ENCODE measurements at places on chromosomes 6 and 20.

DNA sequence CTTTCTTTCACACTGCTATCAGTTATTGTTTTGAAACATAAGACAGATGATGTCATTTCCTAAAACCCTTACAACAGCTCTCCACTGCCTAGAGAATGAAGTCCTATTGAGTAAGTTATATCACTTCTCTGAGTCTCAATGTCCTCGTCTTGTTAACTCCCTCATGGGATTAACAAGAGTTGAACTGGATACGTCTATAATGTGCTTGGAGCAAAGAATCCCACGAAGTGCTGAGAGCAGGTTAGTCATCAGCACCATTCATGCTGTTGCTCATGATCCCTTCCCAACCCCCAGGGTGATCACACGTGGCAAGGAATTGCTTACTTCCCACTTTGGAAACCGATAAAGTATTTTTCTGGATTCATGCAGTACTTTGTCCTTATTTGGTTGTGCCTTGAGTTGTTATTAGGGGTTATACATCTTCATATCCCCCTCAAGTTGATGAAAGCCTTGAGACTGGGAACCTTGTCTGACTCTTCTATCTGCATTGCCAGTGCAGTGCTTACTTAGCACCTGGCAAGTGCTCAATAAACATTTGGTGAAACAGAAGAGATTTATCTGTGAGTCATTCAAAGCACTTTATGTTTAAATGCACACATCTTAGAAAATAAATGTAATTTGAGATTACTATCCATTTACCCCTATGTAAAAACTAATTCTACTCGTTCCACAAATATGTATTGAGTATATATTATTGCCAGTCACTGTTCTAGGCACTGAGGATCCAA lies 487.5 kb downstream of the EPM2A start:
- no peaks in the 10 kb centered on the region for H3K4me1 ChIP-seq
- H3K4me3 ChIP-seq = no peak overlapping the region

- H3K4me1 ChIP-seq = peaks cover 5% of the 10 kb centered on the region
- H3K27ac ChIP-seq = no peak overlapping the region
- no peaks in the 10 kb centered on the region for H3K36me3 ChIP-seq
- peaks cover 53% of the 10 kb centered on the region for H3K27me3 ChIP-seq
- no peak overlapping the region for H3K4me3 ChIP-seq
Observed at GRCh38 chr20:57996465-57996864, 232.0 kb downstream of the ANKRD60 start.

DNA sequence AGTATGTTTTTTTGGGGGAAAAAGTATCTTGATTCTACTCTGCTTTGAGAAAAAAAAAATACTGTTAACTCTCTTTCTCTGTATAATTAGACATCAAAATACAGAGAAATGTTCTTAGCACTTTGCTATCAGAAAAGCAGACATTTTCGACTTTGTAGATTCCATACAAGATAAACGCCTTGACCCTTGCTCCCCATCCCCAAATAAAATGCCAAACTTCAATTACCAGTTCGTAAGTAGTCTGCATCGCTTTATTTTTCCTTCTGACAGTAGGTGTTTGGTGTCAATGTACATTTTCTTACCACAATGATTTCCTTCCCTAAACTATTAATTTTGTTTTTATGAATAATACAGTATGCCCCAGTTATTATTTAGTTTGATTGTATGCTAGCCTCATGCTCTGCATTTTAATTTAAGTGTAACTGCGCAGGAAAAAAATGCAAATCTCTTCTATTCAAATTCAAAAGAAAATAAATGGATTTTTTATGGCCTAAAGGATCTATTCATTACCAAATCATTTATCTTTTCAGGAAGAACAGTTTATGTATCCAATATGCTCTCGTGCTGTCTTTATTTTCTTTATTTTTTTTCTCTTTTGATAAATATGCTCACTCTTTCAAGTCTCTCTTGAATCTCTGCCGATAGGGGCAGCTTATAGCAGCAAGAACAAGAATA lies 84.8 kb upstream of the ZNF217 start:
- H3K36me3 ChIP-seq = no peaks in the 10 kb centered on the region
- H3K27ac ChIP-seq = peak overlapping the region; percentile 16
- no peaks in the 10 kb centered on the region for H3K27me3 ChIP-seq
- no peaks in the 10 kb centered on the region for H3K4me1 ChIP-seq

DNA sequence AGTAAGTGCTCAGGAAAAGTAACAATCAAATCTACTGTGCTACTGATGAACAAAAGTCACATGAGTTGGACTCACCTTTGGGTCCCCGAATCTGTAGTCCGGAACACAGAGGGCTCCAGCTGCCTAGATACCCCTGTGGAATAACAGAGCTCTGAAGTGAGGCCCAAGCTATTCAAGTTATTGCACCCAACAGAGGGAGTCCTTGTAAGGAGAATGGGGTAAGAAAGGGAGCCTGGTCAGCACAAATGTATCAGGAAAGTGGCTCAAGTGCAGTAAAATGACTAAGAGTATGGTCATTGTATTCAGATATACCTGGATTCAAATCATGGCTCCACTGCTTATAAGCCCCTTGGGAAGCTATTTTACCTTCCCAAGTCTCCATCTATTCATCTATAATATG lies 20.9 kb downstream of the EDN1 start:
- H3K27me3 ChIP-seq = peaks cover 9% of the 10 kb centered on the region
- H3K4me3 ChIP-seq = no peak overlapping the region
- H3K36me3 ChIP-seq = no peaks in the 10 kb centered on the region

DNA sequence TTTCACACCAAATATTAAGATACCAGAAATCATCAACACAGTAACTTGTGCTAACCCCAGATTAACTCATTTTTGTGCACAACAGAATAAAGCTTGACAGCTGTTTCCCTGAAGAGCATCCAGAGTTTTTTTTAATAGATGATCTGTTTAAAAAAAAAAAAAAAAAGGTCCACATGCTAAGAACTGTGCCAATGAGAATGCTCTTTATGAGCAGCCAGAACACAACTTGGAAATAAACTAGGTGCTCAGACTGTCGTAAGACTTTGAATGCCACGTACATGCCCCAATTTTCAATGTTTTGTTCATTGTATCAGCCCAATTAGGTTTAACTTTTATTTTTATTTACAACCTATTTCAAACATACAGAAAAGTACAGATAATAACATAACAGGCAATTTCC lies 47.3 kb downstream of the STAU1 start:
- no peak overlapping the region for H3K27ac ChIP-seq
- no peaks in the 10 kb centered on the region for H3K4me1 ChIP-seq
- H3K27me3 ChIP-seq = no peaks in the 10 kb centered on the region
- no peak overlapping the region for H3K4me3 ChIP-seq

All from central memory CD8-positive, alpha-beta T cell (primary cell).